ENCODE measurements at places on chromosomes 3 and 15.
A peak's percentile ranks its signal among the peaks of the same experiment; 100 is the strongest.

GRCh38 chr3:29195056-29195455, 85.8 kb upstream of the RBMS3 start:
- DNase-seq, result no peak

DNA sequence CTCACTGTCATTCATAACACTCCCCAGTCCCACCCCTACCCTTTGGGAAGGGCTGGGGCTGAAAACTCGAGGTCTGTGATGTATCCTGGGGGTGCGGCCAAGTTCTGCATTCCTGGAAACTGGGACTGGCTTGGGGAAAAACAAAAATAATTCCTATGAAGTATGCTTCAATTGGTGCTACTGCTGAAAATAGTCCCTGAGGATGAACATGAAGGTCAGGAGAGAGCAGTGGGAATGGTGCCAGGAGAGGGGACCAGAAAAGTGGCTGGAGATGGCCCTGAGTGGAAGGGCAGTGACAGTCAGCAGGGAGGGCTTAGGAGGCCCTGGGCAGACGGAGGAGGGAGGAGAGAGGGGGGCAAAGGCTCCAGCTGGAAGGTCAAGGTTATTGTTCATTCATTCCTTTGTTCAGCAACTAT, 4.8 kb upstream of the ISLR start:
- DNase-seq, result peak; percentile 58

GRCh38 chr3:170835336-170835735, 34.7 kb downstream of the RPL22L1 start:
- no peak for DNase-seq

DNA sequence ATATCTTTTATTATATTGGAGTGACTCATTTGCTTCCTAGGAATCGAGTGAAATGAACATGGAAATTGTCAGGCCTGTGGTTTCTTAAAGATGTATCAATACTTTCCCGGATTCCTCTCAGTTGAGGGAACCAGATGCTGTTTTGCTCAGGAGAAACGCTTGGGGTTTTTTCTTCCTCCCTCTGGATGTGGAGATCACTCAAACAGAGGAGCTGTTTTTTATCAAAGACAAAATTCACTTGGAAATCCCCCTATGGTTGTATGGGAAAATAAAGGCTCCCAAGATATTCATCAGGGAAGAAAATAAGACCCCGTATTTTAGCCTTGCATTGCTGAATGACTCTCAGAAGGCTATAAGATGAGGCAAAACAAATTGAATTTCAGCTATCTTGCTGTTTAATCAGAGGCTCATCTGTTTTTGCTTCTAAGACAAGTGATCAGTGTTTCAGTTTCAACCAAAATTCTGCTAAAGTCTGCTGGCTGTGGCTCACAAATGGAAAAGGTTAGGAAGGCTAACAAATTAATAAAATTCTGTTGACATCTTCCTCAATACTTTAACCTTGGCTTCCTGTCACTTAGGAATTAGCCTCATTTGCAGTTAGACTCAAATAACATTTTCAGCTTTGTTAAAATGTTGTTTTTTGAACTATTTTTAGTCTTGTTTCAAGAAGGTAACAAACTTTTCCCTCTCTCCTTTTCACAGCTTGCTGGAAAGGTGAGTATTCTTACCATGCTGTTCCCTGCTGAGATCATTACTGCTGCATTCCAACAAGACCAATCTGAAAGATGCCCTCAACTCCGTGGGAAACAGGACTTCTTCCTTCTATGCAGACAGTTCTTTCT, 83.6 kb downstream of the COL6A5 start:
- no peak for DNase-seq

DNA sequence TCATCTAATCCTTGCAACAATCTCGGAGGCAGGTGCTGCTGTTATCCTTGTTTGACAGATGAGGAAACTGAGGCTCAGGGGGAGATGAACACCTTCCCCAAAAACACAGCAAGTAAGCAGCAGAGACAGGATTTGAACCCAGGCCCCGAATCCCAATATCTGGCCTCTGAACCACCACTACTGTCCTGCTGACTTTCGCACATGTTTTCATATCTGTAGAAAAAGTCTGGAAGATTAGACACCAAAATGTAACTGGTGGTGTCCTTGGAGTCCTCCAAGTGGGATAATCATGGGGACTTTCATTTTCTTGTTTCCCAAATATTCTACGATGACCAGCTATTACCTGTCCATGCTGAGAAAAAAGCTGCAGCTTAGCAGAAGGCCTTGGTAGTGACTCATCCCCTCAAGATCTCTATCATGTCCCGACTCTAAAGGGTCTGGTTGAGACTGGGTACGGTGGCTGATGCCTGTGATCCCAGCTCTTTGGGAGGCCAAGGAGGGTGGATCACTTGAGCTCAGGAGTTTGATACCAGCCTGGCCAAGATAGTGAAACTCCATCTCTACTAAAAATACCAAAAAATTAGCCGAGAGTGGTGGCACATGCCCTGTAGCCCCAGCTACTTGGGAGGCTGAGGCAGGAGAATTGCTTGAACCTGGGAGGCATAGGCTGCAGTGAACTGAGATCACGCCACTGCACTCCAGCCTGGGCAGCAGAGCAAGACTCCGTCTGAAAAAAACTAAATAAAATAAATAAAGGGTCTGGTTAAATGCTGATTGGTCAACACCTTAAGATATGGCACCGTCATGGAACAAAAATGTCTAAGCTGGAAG, 8.6 kb downstream of the IRAK2 start:
- no peak for DNase-seq

- no peak for DNase-seq
These were observed 49.7 kb upstream of the SCAANT1 start for GRCh38 chr3:63961891-63962290.

GRCh38 chr3:74331711-74332110, 282.7 kb downstream of the CNTN3 start:
- DNase-seq, result no peak

DNA sequence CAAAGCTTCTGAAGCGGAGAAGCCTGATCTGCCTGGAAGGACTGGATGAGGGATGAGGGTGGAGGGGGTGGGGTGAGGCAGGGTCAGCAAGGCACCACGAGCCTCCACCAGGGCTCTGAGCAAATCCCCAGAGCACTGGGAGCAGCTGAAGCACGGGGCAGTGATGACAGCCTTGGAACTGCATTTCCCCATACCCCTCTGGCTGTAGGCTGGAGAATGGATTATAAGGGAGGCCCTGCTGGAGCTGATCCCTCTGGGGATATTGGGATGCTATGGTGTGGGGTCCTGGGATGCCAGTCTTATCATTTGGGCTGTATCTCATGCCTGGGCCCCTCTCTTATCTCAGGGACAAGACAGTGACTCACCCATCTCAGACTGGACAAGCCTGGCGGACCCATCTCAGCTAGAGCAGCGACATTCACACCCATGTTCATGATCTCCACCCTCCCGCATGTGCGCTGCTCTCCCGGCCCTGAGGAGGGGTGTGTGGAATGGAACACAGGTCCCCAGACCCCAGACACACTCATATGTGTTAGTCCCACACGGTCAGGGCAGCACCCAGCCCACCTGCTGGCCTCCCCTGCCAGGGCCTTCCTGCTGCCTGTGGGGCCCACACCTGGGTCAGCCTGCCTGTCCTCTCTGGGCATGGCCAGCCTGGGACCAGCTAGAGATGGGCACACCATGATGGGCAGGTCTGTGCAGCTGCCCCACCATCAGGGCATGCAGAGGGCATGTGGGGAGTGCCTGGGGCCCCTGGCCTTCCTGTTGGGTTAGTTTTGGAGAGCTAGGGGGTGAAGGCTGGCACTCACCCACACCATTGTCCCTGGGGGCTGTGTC, 97.1 kb downstream of the FBLN2 start:
- DNase-seq, result no peak

DNA sequence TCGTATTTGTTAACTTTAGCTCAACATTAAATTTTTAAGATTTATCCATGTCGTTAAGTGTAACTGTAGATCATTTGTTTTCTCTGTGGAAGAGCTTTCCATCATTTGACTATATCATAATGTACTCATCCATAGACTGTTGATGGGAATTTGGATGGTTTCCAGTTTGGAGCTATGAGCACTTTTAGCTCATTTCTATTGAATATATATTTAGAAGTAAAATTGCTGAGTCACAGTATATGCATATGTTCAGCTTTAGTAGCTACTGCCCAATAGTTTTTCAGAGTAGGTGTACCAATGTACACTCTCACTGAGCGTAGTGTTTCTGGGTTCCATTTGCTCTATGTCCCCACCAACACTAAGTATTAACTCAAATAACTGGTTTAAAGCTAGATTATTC, 263.0 kb downstream of the ULK4 start:
- no peak for DNase-seq

DNA sequence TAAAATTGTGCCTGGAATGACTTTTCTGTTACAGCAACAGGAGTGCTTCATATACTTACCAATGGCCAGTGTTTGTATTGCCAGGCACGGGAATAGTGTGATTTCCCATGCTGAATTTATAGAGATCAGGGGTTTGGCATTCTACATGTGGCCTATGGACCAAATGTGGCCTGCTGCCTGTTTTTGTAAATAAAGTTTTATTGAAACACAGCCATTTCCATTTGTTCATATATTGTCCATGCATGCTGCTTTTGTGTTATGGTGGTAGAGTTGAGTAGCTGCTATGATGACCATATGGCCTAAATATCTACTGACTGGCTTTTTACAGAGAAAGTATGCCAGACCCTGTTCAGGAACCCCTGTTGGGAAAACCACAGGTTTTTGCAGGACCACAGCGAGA, 55.6 kb downstream of the SLCO3A1 start:
- DNase-seq, result no peak

GRCh38 chr15:66783725-66784124, 81.7 kb downstream of the SMAD6 start:
- no peak for DNase-seq

- DNase-seq, result no peak
These were observed at the start of gene HAPLN3 for GRCh38 chr15:88894819-88895767. HAPLN3 (minus strand) TSS chr15:88895544; CDS start chr15:88887298, 8,246 bp downstream.

- DNase-seq, result peak; percentile 5
These were observed 9.4 kb upstream of the CAV3 start for GRCh38 chr3:8724108-8724752.

GRCh38 chr3:94176988-94177745, 114.3 kb downstream of the NSUN3 start:
- DNase-seq, result no peak

DNA sequence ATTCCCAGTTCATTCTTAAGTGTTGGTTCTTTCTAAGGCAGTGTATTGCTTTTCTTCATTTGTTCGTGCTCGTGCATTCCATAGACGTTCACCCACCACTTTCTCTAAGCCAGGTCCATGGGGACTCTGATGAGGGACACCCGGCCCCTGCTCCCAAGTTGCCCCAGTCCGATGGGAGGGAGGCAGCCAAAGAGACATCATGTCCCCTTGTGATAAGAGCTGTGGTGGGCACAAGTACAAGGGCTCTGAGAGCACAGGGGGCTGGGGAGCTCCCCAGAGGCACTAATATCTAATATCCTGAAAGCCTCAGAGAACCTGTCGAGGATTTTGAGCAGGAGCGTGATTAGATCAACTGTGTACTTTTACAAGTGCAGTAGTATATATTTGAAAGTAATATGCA, 6.3 kb downstream of the SPSB4 start:
- DNase-seq, result peak; percentile 33

DNA sequence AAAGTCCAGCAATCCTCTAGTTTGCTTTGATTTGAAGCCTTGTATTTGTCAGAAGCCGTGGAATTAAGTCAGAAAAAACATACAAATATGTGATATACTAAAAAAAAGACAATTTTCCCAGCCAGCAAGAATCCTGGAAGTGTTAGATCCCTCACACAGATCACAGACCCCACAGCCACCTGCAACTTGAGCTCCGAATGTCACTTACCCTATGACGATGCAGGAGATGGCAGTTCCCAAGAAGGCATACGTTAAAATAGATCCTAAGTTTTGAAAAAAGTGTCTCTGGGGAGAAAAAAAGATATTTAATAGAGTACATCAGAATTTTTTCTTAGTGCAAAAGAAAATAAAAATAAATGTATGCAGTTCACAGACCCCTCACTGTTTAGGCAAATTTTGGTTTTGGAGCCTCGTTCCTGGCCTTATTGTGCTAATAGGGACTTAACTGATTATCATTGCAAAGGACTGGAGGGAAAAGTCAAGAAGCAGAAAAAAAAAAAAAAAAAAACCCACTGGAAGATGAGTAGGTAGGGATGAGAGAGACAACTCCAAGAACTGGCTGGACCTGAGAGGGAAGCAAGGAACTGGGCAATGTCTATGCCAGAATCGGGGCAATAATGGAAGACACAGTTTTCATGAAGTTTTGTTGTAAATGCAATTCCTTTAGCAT, 53.3 kb downstream of the SLC9A9 start:
- no peak for DNase-seq

GRCh38 chr3:157844216-157844615, 262.0 kb downstream of the SHOX2 start:
- no peak for DNase-seq

GRCh38 chr3:7075117-7075516, 214.2 kb downstream of the GRM7 start:
- DNase-seq, result no peak

GRCh38 chr3:44981220-44981619, 5.2 kb downstream of the EXOSC7 start:
- no peak for DNase-seq

GRCh38 chr3:41330465-41330864, 131.2 kb downstream of the CTNNB1 start:
- no peak for DNase-seq

- no peak for DNase-seq
These were observed 20.7 kb upstream of the PPP2R3A start for GRCh38 chr3:135944831-135945230.

GRCh38 chr3:168618827-168619470, 523.2 kb upstream of the GOLIM4 start:
- DNase-seq, result no peak

DNA sequence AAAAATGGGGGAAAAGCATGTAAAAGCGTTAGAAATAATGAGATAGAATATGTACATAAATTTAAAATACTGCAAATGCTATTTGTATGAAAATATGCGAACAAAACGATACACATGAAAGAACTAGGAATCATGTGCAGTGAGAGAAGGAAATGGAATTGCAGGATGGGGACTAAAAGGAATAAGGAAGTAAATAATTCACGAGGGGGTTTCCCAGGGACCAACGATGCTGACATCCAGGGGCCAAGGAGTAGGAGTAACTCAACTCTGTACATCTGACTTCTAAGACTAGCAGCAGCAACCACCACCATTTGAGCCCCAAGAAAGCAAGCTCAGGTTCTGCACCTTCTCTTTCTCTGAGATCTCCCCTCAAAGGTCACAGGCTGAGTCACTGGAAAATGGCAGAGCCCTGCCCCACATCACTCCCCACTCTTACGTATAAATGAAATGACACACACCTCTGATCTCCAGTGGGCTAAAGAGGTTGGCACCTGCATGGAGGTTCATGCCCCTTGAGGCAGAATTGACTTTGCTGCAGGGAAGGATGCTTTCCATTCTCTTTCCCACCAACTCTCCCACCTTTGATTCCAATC, 100.0 kb upstream of the DLG1 start:
- DNase-seq, result no peak
